Motor neuron (in vitro differentiated cells): ENCODE measurements at places on chromosomes 12 and 14. TPM values are rescaled to one million over a fixed set of nuclear protein-coding genes. Genes with fewer than 3 reads are reported as not detected.

Gene CD63
- 650 and 689 TPM in 2 replicates for total RNA-seq

Gene SLC38A4
- total RNA-seq, result 0.14 and 0.45 TPM in 2 replicates

Gene HDAC7
- 19.2 and 28.4 TPM in 2 replicates for total RNA-seq

Gene RPS26
- total RNA-seq, result 972 and 1,074 TPM in 2 replicates

Gene CYP27B1
- 2.5 and 4.4 TPM in 2 replicates for total RNA-seq

Gene GLT1D1
- total RNA-seq, result 0.14 and 0.21 TPM in 2 replicates

Gene SERPINA10
- 0.34 and 0.35 TPM in 2 replicates for total RNA-seq

Gene LMNTD1
- total RNA-seq, result not detected in 2 replicates

Gene B4GALNT1
- 21.7 and 22.9 TPM in 2 replicates for total RNA-seq

Gene RNASE3
- not detected in 2 replicates for total RNA-seq

Gene SDS
- 0.21 and 0.89 TPM in 2 replicates for total RNA-seq

Gene CD4
- 0.54 and 4.9 TPM in 2 replicates for total RNA-seq

Gene FZD10
- total RNA-seq, result 0.36 and 1.6 TPM in 2 replicates

Gene OTUB2
- 4.1 and 4.6 TPM in 2 replicates for total RNA-seq

Gene BDKRB2
- 234 and 238 TPM in 2 replicates for total RNA-seq
